ENCODE measurements at places on chromosomes 11 and 22.
A peak's percentile ranks its signal among the peaks of the same experiment; 100 is the strongest.

- no peak for DNase-seq
Observed at GRCh38 chr22:30945653-30946052, 22.9 kb downstream of the MORC2 start.

- no peak for DNase-seq
Observed at GRCh38 chr11:92892802-92893684, 76.4 kb upstream of the MTNR1B start.

DNA sequence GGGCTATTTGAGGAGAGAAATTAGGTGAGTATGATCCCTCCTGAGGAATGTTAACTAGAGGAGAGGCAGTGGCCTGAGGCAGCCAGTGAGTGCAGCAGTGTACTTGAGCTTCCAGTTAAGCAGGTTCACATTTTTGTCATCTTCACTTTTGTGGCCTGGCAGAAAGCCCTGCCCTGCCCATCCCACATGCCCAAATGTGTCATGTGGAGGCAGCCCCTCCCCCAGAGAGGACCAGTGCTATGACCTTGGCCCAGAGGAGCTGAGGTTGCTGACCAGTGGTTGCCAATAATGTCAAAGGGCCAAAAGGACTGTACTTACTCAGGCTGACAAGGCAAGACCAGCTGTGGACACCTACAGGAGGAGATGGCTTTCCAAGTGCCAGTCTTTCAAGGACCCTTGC, 17.6 kb upstream of the GRK2 start:
- DNase-seq = no peak

GRCh38 chr22:27918341-27919221, 475 bp downstream of the PITPNB start:
- DNase-seq = peak; percentile 79

- no peak for DNase-seq
Observed at GRCh38 chr11:70568035-70568813, 169.9 kb downstream of the CTTN start.

DNA sequence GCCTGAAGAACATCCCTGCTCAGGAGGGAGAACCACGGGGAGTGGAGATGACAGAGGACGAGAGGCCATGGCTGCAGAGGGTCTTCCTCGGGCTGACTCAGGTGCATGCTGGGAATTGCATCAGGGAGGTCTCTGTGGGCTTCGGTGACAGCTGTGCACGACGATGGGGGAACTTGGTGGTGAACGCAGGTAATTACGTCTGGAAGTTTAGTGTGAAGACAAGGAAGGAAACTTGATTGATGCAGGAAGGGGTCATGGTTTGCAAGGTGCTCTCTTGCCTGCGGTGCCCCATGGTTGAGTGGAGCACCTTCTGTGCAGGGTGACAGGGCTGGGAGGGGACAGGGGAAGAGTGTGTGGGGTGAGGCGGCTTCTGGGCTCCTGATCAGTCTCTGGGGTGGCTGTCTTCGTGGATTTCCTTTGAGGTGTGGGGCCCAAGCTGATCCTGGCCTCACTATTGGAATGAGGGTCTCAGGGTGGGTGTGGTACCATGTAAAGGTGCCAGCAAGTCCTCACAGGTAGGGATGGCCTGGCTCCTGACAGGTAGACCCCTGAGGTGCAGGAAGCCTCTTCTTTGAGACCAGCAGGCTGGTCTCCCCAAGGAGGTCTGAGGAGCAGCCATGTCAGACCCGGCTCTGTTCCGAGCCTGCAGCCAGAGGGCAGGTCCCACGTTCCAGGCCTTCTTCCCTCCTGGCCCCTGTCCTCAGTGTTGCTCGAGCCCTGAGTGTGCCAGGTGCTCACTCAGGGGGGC, 1020.1 kb downstream of the TBC1D22A start:
- no peak for DNase-seq

DNA sequence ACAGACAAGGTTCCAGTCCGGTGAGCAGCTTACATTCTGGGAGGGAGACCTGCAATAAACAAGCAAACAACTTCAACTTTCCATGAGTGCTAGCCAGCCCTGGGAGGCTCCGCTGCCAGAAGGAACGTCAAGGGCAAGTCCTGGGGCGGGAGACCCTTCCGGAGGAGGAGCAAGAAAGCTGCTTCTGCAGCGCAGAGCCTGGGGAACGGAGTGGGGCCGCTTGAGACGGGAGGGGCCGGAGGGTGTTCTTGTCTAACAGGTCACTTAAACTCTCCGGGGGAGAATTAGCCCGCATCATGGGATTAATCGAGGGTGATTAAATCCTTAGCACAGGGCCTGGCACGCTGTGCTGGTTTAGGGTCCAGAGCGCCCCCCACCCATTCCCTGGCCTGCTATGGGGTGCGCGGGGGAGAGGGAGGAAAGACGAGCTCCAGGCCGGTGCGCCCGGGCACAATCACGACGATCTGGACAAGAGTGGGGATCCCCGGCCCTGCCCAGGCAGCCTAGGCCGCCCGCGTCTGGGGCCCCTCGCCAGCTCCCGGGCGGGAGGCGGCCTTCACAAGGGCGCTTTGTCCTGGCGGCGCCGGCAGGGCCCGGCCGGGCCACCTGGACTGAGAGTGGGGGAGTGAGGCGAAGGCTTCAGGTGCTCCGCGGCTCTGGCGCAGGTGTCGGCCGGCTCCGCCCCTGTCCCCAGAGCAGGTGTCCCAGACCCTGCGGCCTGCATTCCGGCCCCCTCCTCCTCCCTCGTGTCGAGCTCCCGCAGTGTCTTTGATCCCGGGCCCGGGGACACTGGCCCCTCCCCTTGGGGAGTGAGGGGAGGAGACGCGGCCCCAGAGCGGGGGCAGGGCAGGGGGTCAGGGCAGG, 663 bp upstream of the LARGE2 start:
- no peak for DNase-seq

DNA sequence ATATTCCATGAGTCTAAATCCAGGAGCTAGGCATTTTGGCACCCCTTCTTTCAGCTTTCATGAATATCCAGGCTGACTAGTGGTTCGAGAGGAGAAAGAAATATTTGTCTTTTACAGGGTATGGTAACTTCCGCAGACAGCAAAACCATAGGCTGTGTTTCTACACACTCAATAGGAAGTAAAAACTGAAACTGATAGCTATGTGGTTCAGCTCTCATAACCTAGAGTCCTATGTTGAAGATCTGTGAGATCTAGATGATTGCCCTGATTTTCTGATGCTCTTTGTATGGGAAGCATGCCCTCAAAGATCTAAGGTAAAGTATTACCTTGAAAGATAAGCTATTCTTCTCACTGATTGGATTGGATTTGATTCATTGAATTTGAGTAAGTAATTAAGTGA, 118.3 kb downstream of the CD44 start:
- DNase-seq = no peak

- no peak for DNase-seq
Observed at GRCh38 chr22:19648419-19648929, 65.8 kb upstream of the SEPTIN5 start.

DNA sequence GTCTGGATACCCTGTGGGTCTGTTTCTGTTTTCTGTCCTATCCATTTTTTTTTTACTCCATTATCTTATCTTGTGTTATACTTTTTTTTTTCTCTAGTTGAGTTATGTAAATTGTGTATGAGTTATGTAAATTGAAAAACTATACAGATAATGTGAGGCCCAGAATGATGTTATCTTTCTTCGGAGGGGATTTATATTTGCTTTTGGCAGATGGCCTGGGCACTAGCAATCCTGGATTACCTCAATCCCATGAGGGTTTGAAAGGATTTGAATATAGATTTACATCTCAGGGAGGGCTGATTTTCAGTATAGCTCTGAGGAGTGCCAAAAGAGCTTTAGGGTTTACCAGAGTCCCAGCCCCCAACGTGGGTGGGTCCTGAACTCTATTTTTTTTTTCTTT, 71.0 kb downstream of the CSTPP1 start:
- DNase-seq = peak; percentile 81

DNA sequence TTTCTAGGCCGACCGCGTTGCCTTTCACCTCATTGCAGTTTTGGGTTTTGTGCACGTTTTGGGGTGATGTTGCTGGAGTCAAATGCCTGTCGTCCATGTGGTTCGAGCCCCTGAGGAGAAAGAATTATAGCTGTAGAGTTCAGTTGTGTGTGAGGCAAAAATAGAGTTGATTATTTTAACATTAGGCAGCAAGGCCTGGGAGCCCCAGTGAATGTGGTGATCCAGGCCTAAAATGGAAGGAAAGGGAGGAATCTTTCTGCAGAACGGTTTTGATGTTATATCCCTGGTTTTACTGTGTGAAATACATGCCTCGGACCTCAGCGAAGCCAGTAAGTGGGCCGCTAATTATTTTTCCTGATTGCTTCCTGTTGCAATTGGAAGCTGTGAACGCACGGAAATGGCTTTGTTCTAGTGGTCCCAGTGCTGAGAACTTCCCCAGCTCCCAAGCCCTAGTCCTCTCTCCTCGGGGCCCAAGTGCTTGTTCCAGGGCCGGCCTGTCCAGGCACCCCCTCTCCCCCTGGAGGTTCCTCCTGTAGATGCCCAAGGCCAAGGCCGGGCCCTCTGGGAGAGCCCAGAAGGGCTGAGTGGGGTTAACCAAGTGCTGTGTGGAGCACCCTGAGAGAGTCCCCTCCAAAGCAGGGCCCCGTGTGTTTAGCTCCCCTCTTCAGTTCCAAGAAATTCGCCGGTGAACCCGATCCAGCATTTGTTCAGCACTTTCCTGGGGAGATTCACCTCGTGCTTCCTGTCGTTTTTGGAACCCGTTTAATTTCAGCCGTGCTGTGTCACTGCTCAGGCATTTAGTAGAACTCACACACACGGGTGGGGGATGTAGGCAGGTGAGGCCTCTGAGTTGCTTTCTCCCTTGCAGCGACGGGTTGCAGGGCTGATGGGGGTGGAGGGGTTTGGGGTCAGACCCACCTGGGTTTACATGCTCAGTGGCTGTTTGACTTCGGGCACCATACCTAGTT, 2.1 kb downstream of the LRP5 start:
- DNase-seq = peak; percentile 41

GRCh38 chr11:75326439-75326810, 25.0 kb downstream of the ARRB1 start:
- no peak for DNase-seq
